B cell (primary cell): ENCODE measurements at places on chromosomes 13 and 19. TPM values are rescaled to one million over a fixed set of nuclear protein-coding genes. Genes with fewer than 3 reads are reported as not detected.

Gene GRIK5
- polyA plus RNA-seq = 0.09 and 0.33 TPM in 2 replicates

Gene LIM2
- polyA plus RNA-seq = not detected in 2 replicates

Gene ZNF93
- 2.9 and 4.8 TPM in 2 replicates for polyA plus RNA-seq

Gene ZNF135
- polyA plus RNA-seq = 8.9 and 9.2 TPM in 2 replicates

Gene FRY
- polyA plus RNA-seq = 1.4 and 2.3 TPM in 2 replicates

DNA sequence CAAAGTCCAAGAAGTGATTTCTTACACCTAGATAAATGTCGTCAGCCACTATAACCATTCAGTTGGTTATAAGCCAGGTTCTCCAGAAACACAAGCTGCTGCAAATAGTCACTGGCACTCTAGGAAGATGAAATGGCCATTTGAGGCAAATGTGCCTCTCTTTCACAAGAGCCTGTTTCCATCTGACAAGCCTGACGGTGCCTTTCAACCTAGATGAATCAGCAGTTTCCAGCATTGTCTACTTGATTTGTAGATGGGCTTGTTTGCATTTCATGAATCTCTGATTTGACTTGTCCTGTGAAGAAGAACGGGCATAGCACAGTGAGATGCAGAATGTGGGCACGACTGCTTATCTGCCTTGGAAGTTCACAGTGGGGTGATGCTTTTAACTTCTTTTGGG lies 327.2 kb downstream of the LMO7 start:
- DNase-seq = no peak

DNA sequence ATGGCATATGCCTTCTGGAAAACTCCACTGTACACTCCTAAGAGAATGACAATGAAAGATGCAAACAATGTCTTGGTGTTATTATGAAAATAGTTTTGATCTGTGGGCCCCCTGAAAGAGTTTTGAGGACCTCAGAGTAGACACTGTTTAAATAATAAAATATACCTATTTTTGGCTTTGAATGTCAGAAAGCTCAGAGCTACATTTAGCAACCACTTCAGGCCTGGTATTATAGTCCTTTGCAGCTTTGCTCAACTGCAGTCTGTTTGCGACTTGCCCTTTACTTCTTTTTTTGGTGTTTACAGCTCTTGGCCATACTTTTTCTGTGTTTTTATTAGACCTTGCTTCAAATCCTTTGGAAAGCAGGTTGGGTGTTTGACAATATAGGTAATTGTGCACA lies 5.8 kb upstream of the UBE2L5 start:
- DNase-seq = no peak

DNA sequence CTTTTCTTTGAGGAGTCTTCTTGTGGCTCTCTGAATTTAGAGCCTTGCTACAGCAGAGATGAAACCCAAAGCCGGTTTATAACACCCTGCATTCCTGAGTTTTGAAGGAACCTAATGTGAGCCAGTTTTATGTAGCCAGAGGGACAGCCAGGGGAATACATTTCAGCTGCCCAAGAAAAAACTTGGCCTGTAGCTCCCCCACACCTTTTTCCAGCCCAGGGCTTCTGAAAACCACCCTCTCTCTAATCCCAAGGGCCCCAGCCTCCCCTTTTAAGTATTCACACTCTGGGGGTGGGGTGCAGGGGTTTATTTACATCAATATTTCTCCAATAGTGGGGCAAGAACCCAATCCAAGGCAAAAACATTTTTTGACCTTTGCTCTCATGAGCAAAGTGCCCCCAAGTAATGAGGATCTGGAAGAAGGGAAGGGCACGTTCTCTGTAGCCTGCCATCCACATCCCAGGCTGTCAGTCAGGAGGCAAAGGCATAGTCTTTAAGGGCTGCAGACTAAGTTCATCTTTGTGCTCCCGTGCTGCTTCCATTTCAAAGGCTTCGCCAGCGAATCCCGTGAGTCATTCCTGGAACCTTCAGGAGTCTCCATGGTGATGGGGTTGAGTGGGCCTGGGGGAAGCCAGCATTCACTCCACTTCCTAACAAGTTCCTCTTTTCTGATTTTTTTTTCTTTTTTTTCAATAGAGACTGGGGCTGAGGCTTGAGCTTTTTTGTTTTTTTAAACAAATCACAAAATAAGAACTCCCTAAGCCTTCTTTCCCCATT lies 33.2 kb upstream of the MEDAG start:
- DNase-seq = no peak

GRCh38 chr13:33525763-33526162 lies 240.2 kb upstream of the STARD13 start:
- no peak for DNase-seq

DNA sequence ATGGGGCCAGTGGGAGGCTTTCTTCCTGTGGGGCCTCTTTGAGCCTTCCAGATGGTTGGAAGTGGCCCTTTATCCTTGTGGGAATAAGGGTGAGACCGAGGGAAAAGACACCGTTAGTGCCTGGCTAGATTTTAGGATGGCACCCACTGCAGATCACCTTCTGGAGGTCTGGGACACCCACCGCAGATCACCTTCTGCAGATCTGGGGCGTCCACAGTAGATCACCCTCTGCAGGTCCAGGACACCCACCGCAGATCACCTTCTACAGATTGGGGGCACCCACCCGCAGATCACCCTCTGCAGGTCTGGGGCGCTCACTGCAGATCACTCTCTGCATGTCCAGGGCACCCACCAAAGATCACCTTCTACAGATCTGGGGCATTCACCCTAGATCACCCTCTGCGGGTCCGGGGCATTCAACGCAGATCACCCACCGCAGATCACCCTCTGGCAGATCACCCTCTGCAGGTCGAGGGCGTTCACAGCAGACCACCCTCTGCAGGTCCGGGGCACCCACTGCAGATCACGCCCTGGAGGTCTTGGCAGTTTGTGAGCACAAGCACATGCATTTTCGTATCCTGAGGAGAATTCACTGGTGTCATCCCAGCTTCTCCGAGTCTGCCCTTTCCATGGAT lies 153.4 kb upstream of the TSHZ3 start:
- no peak for DNase-seq

- DNase-seq = no peak
These were observed 2.9 kb downstream of the TMPRSS9 start for GRCh38 chr19:2362970-2363300.

DNA sequence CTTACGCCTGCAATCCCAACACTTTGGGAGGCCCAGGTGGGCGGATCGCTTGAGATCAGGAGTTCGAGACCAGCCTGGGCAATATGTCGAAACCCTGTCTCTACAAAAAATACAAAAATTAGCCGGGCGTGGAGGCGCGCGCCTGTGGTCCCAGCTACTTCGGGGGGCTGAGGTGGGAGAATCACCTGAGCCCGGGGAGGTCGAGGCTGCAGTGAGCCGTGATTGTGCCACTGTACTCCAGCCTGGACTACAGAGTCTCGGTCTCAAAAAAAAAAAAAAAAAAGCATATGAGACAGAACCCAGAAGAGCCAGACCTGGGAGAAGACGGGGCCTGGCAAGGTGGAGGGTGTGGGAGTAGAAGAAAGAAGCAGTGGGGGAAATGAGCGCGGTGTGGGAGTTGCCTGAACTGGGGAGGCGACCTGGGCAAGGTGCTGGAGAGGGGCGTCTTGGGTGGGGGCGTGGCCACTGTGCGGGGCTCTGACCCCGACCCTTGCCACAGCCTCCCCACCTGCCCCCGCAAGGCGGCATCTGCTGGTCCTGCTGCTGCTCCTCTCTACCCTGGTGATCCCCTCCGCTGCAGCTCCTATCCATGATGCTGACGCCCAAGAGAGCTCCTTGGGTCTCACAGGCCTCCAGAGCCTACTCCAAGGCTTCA lies 533 bp downstream of the DKKL1 start:
- DNase-seq = no peak

DNA sequence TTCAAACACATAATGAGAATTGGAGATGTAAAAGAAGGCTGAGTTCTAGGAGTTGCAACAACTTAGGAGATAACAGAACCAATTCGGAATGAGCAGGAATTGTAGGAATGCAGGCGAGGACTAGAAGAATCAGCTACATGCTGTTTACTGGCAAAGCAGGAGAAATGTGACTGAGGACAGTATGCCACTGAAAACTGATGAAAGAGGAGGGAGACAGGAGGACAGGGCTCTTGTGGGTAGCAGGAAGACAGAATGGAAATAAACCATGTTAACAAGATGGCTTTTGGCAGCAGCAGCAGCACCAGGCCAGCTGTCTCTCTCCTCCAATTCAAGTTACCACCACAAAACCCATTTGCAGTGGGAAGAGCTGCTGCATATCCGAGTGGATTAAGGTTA lies 91.0 kb upstream of the SLC15A1 start:
- DNase-seq = no peak

GRCh38 chr19:38270587-38271167 lies 6.3 kb downstream of the SPINT2 start:
- no peak for DNase-seq

- DNase-seq = peak; percentile 52
These were observed 729 bp downstream of the STK11 start for GRCh38 chr19:1206150-1206863.

DNA sequence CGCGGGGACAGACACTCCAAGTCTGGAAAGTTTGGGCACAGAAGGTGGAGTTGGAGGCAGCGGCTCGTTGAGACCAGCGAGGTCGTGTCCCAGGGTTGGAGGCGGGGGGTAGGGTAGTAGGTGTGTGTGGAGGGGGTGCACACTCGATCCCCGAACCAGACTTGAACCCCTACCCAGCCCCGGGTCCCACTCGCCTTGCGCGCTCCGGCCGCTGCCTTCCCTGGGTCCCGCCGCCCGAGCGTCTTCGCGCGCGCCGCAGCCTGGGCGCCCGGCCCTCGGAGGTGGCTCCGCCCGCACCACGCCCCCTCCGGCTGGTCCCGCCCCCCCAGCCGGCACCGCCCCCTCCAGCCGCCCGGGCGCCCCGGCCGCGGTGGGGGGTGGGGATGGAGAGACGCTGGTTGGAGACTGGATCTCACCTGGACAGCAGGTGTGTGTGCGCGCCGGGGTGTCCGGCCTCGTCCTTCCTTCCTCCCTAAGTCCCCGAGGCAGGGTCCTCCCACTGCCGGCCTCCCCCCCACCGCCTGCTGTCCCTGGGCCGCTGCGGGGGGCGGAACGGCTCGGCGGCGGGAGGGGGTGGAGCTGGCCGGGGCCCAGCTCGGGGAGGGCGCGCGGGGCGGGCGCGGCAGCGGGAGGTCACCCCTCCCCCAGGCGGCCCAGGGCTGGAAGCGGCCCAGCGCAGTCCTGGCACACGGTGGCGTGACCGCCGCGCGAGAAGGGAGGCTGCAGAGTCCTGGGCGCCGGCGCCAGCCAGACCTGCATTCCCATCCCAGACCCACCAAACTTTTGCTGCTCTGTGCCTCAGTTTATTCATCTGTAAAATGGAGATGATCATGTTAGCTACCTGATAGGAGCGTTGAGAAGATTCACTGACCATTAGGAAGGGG lies at the start of gene KANK2:
KANK2 (minus strand) TSS at position 255 of the 884 bp plus-strand sequence. CDS start 3,034 bp downstream, outside the sequence.
- peak; percentile 83 for DNase-seq

GRCh38 chr19:35046461-35046860 lies 4.9 kb downstream of the HPN start:
- DNase-seq = no peak

DNA sequence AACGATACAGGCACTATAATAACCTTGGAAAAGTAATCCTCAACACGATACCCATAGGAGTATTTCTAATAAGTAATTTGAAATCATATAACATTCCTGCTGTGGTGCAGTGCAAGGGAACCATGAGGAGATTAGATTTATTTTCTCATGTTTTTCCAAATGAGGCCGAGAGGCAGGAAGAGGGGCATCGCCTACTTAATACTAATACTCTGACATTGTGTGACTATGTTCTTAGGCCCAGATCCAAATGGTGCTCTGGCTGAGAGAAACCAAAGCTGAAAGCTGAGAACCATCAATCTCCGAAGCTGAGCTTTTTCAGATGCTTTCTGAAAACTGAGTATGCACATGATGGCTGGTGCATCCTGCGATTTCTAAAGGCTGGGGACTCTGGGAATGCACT lies 248.0 kb upstream of the MAB21L1 start:
- no peak for DNase-seq

DNA sequence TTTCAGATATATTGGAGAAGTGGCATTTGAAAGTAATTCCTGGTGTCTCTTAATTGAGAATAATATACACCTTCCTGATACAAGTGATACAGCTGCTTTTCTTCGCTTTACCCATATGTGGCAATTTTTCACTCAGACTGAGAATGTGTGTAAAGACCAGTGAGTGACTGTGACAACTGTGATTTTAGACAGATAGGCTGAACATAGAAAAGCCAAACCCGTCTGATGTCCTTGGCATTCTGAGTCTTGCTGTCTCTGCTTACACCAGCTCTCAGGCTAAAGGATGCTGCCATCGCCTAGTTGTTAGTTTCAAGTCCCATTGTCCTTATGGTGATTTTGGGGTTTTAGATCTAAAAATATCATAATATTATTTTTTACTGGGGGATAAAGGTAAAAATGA lies 492.6 kb downstream of the RFC3 start:
- DNase-seq = no peak

- no peak for DNase-seq
These were observed 402.2 kb upstream of the ZNF507 start for GRCh38 chr19:31943191-31943661.

DNA sequence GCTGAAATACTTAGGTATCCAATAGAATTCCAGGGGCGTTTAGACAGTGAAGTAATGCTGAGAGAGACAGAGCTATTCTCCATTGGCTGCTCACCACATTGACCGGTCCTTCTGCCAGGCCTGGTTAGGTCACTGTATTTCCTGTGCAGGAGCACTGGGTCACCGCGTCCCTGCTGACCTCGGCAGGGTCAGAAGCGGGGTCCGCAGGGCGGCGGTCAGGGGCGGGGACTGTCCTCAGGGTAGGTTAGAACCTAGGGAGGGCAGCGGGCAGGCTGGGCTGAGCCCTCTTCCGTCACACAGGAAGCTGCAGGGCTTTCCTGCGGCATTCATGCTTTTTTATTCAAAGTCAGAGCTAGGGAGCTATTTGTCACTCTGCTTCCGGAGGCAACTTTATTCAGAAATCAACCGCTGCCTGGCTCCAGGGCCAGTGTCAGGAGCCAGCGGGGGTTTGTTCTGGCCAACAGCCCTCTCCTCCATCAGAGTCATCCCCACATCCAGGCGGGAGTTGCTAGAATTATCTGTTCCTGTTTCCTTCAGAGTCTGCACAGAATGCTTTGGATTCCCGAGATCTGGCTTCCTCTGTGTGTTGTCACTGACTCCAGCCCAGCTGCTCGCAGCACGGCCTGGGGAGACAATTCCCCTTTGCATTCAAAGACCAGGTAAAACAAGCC lies 81.2 kb upstream of the WASF3 start:
- no peak for DNase-seq

DNA sequence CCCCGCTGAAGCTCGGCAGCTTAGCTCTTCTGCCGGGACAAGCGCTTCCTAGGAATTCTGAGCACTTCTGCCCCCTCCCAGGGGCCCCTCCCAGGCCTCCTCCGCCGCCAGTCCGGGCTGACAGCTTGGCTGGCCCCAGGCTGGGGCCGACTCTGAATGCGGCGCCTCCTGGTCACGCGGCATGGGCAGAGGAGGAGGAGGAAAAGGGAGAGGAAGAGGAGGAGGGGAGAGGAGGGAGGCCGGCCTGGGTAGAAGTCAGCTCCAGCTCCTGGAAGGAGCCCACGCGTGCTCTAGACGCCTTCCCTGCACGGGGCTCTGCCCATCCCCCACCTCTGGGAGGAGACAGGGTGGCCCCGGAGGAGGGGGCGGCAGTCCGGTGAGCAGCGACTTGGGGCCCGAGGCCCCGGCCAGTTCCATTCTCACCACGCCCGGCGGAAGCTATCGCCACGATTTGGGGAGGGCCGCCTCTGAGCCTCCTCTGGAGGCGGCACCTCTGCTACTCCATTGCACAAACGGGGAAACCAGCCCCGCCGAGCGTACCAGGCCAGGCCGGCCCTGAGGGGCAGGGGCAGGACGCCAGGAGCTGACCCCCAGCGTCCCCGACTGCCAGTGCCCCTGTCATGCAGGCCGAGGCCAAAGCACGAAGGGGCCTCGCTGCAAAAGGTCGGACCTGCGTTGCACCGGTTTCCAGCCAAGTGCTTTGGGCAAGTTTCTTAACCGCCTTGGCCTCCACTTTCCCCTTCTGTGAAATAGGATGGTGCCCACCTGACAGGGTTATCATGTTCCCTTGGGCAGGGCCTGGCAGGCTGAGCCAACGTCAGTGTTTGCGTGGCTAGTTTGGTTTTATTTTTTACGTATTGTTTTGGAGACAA lies 31.6 kb downstream of the CCNE1 start:
- DNase-seq = peak; percentile 36
